ENCODE measurements at places on chromosomes 2 and 18.
A peak's percentile ranks its signal among the peaks of the same experiment; 100 is the strongest.

DNA sequence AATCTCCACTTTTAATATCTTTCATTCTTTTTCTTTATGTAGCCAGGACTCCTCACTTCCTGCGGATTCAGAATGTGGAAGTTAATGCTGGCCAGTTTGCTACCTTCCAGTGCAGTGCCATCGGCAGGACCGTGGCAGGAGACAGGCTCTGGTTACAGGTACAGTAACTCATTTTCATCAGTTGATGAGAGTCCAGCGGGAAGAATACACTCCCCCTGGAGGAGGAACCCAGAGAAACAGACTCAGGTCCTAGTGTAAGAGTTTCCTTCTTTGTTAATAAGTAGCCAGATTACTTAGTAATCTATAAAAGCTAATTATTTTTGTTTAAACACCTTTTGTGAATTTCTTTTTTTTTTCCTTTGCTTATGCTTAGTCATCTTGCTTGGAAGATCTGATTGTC is 359.4 kb downstream of the PTPRM start:
- DNase-seq, result no peak

DNA sequence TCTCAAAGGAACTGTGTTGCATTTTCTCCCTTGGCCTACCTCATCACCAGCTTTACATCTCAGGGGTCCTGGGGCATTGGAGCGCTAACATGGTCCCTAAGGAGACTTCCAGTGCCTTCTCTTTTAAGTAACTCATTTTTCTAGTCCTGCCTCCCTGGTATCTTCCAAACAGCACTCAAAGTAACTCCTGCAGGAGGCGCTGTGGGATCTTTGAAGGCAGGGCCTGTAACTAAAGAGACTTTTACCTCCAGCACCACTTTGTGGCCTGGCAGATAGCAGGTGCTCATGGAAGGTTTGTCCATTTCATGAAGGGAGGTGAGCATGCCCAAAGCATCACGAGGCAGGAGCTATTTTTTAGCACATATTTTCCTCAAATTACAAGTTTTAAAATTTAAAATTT is 411.0 kb upstream of the GYPC start:
- peak; percentile 42 for DNase-seq

GRCh38 chr2:132936791-132937190 is 266.8 kb upstream of the LYPD1 start:
- DNase-seq, result no peak

- DNase-seq, result no peak
Measured at GRCh38 chr2:234491897-234492296, 5.0 kb downstream of the ARL4C start.

- no peak for DNase-seq
Measured at GRCh38 chr18:70411307-70411706, 122.5 kb downstream of the SOCS6 start.

Measured in stimulated activated CD4-positive, alpha-beta T cell treated with anti-CD3 and anti-CD28 coated beads, Interleukin-12 subunit alpha, Interleukin-12 subunit beta, amount 100 ng/mL, for 48 hours (primary cell).